ENCODE measurements at places on chromosomes 13 and 19.

DNA sequence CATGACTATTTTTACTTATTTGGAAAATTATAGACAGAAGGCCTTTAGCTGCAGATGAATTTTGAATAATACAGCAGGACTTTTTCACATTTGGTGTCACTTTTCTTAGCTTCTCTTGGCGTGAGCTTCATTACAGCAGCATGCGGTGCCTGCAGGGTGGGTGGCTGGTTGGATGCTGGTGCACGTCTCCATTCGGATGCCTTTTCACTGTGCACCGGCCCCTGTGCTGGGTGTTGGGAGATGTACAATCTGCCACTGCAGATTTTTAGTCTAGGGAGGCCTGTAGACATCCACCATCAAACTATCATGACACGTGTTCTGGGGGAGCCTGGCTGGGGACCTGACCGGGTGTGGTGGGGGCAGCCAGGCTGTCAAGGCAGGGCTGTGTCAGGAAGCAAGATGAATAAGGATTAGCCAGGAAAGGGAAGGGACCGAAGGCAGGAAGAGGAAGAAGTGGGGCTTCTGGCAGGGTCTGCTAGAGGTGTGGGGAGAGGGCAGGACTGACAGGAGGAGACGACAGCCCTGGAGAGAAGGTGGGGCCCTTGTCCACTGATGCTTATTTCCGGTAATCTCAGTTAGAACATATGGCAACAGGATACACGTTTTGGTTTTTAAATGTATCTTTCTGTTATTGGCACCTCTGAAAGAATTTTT lies 88.8 kb downstream of the ARHGEF7 start:
- peak; percentile 75 for DNase-seq

DNA sequence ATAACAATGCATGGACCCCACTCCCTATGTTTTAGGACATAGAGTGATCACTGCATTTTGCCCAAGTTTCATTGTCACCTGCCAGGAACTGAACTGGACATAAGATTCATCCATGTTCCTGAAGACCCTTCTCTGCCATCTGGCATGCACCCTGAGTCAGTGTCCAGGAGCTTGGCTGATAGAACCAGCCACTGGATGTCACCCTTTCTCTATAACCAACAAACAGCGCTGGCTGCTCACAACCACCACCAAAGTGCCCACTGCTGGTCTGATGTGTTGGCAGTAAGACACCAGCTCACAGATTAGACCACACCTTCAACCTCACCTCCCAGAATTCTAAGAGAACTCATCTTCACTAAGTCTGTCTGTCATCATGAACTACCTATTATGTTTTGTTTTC lies 333.4 kb downstream of the ITGBL1 start:
- DNase-seq, result peak; percentile 73

DNA sequence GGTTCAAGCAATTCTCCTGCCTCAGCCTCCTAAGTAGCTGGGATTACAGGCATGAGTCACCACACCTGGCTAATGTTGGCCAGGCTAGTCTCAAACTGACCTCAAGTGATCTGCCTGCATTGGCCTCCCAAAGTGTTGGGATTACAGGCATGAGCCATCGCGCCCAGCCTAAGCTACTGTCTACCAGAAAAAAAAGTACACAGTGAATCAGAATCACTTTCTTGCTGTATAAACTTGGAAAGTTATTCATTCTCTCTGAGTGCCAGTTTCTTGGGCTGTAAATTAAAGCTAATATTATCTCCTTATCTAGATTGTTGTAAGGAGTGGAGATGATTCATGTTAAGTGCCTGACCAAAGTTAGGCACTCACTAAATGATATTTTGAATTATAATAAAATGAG lies 242.8 kb downstream of the ENOX1 start:
- no peak for DNase-seq

GRCh38 chr19:11737964-11738745 lies 591 bp downstream of the ZNF823 start:
- peak; percentile 60 for DNase-seq

DNA sequence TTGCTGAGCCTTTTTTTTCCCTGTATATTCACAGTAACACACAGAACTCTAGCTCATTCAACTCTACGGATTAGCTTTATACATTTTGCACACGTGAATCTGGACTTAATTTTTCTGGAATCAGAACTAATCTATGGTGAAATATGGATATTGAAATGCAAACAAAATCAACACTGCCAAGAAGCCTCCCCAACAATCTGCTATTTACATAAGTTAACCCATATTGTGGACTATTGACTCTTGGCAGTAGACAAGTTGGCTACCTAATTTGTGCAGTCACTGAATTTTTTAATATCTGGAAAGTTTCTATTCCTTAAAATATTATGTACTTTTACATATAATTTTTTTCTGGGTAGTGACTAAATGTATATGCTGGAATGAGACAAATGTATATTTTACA lies 815.4 kb downstream of the PCDH17 start:
- DNase-seq, result no peak
